NCI-H1417 (cell line): ENCODE measurements at places on chromosomes 6 and 20.

DNA sequence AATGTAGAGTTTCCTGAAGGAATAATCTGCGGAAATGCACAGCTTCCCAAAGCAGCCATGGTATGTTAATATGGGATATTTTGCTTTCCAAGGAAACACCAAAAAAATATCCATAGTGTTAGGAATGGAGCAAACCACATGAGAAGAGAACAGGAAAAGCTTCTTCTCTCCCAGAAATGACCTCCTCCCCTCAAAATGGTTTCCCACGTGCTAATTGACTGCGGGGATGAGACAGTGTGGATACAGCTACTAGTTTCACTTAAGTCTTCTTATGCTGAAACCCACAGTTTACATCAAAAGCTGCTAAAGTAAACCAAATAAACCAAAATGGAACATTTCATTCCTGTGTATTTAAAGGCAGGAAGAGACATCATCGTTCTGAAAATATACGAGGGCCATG lies 69.4 kb downstream of the FYN start:
- no peak for DNase-seq

DNA sequence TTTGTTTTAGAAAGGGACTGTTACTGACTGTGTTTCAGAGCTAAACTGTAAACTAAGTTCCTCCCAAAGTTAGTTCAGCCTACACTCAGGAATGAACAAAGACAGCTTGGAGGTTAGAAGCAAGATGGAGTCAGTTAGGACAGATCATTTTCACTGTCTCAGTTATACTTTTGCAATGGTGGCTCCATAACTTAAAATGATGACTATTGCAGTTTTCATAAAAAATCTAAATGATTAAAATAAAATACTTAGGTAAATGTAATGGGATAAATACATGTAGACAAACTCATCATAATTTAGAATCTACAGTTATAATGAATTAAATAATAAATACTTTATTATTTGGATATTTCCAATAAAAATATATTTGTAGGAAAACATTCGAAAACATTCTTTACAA lies 590.6 kb downstream of the EPHA7 start:
- no peak for DNase-seq

DNA sequence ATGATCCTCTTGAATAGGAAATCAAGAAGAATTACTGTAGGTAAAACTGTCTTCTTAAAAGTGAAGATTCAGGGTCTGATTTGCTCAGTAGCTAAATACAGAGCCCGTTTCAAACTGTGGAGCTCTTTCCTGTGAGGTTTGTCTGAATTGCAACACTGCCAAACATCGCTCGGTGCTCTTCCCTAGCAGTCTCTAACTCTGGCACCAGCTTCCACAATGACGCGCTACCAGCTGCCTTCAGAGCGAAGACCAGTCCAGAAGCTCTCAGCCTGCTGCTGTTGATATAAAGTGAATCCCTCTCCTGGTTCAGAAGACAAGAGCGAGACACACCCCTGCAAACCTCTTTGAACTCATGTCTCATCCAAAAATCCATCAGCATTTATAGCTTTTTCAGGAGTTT lies 447.0 kb downstream of the LMBRD1 start:
- no peak for DNase-seq

- peak; percentile 17 for DNase-seq
Measured at GRCh38 chr6:29723262-29723665, at the start of gene HLA-F. Gene HLA-F (plus strand): TSS chr6:29723434. CDS start chr6:29723464, 30 bp downstream.

- DNase-seq = no peak
Measured at GRCh38 chr6:142913036-142913510, 31.9 kb downstream of the HIVEP2 start.

- DNase-seq = no peak
Measured at GRCh38 chr6:1108198-1108597, 203.7 kb upstream of the FOXQ1 start.

DNA sequence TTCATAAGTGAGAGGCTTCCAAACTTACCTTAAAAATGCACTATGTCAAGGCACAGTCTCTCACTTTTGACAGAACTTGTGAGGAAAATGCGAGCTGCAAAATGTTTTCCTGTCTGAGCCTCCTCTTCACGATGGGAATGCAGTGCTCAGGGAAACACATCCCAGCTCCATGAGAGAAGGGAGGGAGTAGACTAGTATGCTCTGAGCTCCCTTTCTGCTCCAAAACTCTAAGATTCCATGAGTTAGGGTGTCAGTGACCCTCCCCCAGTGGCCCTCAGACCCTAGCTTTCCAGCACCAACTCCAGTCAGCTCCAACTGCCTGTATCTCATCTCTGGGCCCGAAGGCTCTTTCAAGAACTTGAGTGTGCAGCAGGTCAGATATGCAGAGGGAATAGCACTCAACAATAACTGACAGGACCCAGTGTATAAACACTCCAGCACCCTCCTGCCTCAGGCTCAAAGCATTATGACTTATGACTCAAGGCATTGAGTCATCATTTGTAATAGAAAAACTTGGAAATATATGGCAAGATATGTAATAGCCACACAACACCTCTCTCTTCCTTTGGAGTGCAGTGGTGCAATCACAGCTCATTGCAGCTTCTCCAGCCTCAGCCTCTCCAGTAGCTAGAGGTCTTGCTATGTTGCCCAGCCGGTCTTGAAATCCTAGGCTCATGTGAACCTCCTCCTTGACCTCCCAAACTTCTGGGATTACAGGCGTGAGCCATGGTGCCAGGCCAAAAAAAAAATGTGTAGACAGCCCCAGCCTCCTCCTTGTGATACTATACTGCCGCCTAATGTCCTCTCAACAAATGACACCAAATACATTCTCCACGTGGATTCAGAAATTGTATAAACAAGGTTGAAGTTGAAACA lies 16.7 kb upstream of the ENTPD6 start:
- DNase-seq = peak; percentile 36

DNA sequence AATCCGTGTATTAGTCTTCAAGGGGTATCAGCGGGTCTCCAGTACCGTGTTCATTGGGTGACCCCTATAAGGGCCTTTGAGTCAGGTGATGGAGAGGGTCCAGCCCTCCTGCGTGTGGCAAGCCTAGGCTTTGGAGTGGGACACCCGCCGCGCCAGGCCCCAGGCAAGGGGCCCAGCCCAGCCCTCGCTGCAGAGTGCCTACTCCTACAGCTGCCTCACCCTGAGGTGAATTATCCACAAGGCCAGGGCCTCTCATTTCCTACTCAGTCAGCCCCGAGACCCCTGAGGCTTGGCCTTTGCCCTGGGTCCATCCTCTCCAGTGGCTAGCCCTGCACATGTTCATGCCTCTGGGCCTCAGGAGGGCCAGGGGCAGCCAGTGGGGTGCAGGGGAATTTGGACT lies 45.1 kb downstream of the TMEM242 start:
- no peak for DNase-seq

GRCh38 chr6:47665112-47665511 lies 33.3 kb upstream of the ADGRF4 start:
- no peak for DNase-seq

DNA sequence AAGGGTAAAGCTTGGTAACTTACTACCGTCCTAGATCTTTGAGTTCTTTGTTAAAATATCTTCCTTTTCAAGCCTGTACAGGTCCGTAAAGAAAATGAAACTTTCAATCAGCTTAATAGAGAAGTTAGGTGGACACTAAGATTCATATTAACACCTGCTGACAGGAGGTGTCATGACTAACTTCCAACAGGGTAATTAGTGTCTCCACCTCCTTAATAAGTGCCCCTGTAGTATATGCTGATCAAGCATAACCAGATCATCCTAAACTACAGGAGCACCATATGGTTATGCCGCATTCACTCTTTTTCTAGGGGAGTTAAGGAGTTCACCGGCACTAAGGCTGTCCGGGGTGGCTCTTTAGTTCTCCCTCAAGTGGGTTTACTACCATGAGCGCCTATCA lies 23.9 kb upstream of the RALGAPA2 start:
- DNase-seq = no peak

DNA sequence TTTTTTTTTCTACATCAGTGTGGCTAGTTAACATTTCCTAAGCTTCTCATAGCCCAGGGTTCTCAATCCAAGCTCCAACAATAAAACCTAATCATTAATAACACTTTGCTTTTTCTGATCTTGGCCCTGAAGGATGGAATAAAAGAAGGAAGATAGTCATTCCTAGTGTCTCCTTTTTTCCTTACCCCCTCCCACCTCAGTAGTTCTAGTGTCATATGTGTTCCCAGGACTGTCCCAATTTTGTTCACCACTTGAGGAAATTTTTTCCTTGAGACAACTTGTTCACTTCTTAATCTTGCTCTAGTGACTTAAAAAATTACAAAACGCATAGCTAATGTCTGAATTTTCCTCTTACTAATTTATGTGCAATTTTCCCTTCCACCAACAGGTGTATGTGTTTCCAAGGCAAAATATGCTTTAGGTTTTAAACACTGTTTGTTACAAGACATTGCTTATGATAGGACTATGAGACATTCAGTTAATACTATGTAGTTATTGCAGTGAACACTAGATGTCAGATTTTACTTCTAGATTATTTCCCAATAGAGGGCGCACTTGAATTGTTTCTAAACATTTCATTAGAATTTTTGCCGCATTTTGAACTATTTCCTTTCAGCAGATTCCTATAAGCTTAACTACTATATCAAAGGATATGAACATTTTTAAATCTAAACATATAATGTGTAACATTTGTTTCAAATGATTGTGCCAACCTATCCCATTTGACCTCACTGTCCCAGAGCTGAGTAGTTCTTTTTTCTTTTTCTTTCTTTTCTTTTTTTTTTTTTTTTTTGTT lies 18.5 kb upstream of the C6orf141 start:
- DNase-seq = peak; percentile 55

- DNase-seq = no peak
Measured at GRCh38 chr6:7145585-7145884, 37.8 kb downstream of the RREB1 start.

GRCh38 chr6:112189494-112189893 lies 64.9 kb downstream of the LAMA4 start:
- DNase-seq = no peak

DNA sequence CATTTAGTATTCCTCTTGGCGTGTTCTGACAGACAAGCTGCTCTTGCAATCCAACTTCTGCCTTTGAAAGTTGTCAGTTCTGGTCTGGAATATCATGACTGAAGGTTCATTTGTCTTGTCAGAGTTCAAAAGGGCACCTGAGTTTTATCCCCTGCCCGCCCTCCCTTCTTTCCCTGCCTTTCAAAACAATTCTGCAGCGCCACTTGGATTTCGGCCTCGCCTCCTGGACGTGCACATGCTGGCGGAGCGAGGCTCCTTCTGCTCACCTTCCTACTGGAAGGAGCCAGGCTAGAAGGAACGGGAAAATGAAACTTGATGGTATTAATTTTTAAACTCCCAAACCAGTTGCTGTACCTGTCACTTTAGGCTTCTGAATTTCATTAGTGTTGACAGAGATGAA lies 55.7 kb upstream of the HDGFL1 start:
- no peak for DNase-seq

DNA sequence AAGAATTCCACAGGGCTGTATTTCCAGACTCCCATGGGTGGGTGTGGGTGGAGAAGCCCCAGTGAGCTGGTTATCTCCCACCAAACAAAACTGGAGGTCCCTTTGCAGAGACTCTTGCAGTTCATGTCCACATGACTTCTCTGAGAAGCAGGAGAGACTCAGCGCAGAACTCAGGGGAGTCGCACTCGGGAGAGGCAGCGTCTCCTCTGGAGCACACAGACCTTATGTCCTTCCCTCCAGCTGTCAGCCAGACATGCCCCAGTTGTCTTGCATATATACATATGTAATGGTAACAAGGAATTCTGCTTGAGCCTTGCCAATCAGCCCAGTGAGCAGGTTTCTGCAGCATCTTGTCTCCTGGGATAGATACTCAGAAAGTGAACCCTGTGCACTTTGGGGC lies 23.8 kb downstream of the MYT1 start:
- DNase-seq = no peak

- peak; percentile 8 for DNase-seq
Measured at GRCh38 chr20:15759594-15759993, 813.7 kb downstream of the KIF16B start.

DNA sequence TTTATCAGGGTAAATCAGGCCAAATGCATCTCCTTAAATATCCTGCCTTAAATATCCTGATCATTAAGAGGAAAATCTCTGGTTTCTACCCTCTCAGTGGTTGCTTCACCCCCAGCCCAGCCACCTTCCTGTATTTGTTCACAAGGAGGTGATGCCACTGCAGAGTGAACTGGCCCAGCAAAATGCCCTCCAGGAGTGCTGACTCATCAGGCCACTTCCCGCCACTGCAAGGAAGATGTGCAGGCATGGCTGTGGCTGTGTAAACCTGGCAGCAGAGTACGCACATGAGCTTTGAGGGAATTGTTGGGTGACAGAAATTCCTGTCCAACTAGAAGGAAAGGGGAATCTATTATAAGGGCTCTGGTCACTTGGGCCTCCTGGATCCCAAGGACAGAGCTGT lies 13.8 kb downstream of the NQO2 start:
- DNase-seq = no peak

DNA sequence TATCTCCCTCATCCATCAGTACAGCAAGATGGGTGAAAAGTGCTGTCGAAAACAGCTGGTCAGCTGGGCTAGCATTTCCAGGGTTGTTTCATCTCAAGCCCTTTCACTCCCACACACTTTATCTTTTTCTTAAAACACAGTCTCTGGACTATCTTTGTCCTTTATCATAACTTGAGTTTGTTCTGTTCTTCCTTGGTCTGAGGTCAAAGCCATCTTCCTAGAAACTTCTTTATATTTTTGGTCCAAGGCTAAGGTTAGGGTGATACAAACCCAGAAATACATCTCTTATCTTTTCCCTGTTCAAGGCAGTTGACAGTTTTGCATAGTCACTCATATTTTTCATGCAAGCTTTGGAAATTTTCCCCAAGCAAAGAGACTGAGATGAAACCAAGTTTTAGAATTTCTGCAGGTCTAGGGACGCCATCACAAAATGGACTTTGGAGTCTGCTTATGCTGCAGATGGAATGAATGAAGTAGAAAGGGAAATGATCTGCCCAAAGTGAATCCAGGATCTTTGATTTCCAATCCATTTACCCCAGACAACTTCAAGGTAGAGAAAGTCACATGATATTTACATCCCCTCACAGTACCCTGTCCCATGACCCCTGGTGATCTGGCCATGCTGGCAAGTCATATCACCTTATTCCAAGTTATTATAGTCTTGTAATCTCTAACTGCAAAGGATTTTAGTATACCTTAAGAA lies 297.0 kb downstream of the ZNF217 start:
- DNase-seq = no peak

GRCh38 chr6:54698974-54699373 lies 147.6 kb upstream of the FAM83B start:
- no peak for DNase-seq

DNA sequence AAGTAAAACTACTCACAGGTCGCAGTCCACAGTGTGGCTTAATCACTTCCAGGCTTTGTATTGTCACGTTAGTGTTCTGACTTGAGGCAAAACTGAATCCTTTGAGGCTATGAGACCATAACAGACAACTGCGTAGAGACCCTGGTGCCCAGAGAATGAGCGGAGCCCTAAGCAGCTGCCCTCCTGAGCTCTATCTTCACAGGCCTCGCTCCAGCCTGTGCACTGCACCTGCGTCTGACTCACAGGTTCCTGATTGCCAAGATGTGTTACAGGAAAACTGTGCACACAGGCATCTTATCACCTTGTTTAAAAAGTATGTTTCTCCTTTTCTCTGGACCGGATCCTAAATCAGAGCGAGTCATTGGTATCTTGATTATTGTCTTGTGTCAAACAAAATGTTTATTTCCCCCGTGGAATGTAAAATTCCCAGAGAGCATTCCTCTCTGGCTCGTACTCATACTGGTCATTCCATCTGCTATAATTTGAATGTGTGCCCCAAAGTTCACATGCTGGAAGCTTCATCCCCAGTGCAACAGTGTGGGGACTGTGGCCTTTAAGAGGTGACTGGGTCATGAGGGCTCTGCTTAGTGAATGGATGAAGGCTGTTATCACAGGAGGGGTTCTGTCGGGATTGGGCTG lies 25.7 kb downstream of the PRR18 start:
- DNase-seq = no peak

GRCh38 chr20:36396847-36397630 lies 90.9 kb downstream of the DLGAP4 start:
- no peak for DNase-seq
